ENCODE measurements at places on chromosomes 3 and 15.

DNA sequence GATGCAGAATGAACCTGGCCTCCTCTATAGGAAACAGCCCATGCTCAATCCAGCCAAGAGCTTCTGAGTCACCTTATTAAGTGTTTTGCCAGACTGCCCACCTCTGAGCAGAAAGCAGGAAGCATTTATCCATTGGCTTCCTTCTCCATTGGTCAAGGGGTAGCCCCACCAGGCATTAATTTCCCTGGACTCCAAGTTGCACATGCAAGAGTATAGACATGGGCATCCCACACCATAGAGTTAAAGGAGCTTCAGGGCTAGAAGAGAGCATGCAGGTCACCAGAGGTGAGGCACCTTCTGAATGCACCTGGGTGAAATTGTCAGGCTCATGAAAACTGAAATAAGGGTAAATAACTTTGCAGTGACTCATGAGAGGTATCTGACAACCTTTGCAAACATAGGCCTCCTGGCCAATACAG lies 230.8 kb upstream of the STAC start:
- DNase-seq = no peak

DNA sequence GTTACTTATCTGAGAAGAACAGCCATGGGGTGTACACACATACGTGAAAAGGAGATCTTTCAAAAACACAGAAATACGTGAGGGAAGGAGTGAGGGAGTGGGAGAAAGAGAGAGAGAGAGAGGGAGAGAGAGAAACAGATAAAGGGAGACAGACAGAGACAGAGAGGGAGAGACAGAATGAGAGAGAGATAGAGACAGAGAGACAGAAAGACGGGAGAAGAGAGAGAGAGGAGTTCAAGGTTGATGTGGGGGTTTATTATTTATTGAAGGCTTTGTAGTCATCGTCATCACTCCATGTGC lies 64.0 kb downstream of the CHST2 start:
- DNase-seq = no peak

DNA sequence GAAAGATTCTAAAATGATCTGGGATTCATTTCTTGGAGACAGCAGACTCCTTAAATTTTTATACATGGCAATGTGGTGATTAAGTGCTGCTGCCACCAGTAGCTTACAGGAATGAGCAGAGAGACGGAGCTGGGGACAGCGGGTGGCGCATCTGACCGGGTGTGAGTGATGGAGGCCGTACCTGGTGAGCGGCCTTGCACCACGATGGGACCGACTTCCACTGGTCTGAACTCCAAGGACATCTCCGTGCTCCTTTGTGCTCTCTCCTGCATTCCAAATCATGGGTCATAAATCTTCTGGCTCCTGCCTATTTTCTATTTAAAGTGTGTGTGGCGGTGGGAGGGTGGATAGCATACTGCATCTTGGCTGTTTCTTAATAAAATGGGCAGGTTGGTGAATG lies 262.6 kb downstream of the ABHD5 start:
- DNase-seq = no peak

GRCh38 chr15:96792216-96792615 lies 461.7 kb downstream of the NR2F2 start:
- DNase-seq = no peak

GRCh38 chr15:38195191-38195901 lies 57.3 kb upstream of the SPRED1 start:
- no peak for DNase-seq
